ENCODE measurements at places on chromosomes 7 and 10. TPM values are rescaled to one million over a fixed set of nuclear protein-coding genes. Genes with fewer than 3 reads are reported as not detected.

Gene SEMA3D
- 9.7 TPM for total RNA-seq

GRCh38 chr10:124301736-124302135 lies 117.0 kb downstream of the OAT start:
- H3K36me3 ChIP-seq, result no peaks in the 10 kb centered on the region
- H3K4me3 ChIP-seq, result no peak overlapping the region
- H3K27me3 ChIP-seq, result no peaks in the 10 kb centered on the region
- no peak overlapping the region for H3K27ac ChIP-seq
- H3K4me1 ChIP-seq, result no peaks in the 10 kb centered on the region
- no peak for DNase-seq

DNA sequence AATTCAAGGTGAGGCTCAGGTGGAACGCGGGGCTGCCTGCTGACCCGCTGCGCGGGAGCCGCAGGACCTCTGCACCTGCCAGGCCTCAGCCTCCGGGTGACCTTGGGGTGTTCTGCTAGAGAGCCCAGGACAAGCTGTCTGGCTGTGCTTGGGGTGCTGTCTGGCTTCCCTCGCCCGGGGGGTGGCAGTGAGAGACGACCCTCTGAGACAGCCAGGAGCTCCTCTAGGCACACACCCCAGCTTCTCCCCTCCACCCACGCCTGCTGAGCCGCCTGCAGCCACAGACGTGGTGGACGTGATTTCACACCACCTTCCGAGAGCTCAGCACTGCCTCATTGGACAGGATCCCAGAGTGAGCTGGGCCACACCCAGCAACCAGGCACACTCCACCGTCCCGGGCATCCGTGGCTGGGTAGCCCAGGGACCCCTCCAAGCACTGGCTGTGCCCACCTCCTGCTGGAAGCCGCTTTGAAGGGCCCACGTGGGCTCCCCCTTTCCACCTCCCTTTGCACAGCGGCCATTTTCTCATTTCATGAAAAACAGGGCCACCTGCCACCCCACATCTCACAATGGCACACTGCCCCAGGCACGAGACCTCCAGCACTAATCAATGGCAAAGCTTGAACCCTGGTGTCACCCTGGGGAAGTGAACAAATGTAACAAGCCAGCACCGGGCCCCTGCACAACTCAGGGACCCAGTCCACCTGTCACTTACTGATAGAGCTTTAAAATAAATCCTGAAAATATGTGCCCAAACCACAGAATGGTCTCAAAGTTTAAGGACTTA lies 35.0 kb downstream of the ZFAND2A start:
- H3K27ac ChIP-seq, result no peak overlapping the region
- peaks cover 11% of the 10 kb centered on the region for H3K4me1 ChIP-seq
- H3K27me3 ChIP-seq, result no peaks in the 10 kb centered on the region
- no peaks in the 10 kb centered on the region for H3K36me3 ChIP-seq

Gene TMEM26
- 0.77 TPM for total RNA-seq

DNA sequence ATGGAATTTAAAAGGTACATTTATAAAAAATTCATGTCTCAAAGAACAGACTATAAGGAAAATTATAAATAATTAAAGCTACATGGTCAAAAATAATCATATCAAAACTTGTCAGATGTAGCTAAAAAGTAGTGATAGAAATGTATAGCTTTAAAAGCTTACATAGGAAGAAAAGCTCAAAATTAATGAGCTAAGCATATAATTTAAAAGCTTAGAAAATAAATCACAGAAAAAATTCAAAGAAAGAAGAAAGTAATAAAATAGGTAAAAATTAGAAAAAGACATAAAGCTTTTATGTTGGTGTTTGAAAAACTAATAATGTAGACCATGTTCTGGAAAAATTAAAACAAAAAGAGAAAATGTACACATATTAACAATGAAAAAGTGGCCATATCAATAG lies 5.3 kb downstream of the TCAF1 start:
- H3K27ac ChIP-seq, result no peak overlapping the region
- DNase-seq, result no peak
- H3K36me3 ChIP-seq, result no peaks in the 10 kb centered on the region
- no peaks in the 10 kb centered on the region for H3K4me1 ChIP-seq
- H3K27me3 ChIP-seq, result no peaks in the 10 kb centered on the region

Gene KCNIP2
- 4.1 TPM for total RNA-seq

Gene ELAPOR2
- total RNA-seq, result 15.8 TPM

DNA sequence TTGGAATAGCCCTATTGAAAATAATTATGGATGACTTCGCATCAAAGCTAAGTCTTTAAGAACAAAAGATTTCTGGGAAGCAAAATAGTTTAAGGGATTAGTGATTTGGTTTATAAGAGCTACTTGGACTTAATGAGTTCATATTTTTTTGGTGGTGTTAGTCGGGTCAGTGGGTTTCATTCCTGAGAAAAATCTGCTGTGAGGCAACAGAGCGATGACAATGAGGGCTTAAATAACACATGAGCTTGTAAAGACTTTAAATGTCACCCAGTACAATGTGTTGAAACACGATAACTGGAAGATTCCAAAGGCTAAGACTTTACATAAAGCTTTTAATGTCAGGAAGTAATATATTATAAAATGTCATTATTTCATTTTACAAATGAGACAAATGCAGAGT lies 178.8 kb downstream of the ARL4A start:
- no peak overlapping the region for H3K4me3 ChIP-seq
- H3K27ac ChIP-seq, result no peak overlapping the region
- no peaks in the 10 kb centered on the region for H3K27me3 ChIP-seq
- no peaks in the 10 kb centered on the region for H3K4me1 ChIP-seq
- no peak for DNase-seq

GRCh38 chr7:38461887-38462286 lies 169.3 kb downstream of the AMPH start:
- H3K4me1 ChIP-seq, result no peaks in the 10 kb centered on the region
- H3K27me3 ChIP-seq, result no peaks in the 10 kb centered on the region
- no peak overlapping the region for H3K4me3 ChIP-seq
- no peak for DNase-seq

Data from uterus (tissue), 4 donors.